ENCODE measurements at places on chromosomes 5 and 9.

- DNase-seq = no peak
Observed at GRCh38 chr9:76521244-76521681, 62.3 kb downstream of the GCNT1 start.

GRCh38 chr5:134018154-134018985, 13.6 kb upstream of the VDAC1 start:
- no peak for DNase-seq

DNA sequence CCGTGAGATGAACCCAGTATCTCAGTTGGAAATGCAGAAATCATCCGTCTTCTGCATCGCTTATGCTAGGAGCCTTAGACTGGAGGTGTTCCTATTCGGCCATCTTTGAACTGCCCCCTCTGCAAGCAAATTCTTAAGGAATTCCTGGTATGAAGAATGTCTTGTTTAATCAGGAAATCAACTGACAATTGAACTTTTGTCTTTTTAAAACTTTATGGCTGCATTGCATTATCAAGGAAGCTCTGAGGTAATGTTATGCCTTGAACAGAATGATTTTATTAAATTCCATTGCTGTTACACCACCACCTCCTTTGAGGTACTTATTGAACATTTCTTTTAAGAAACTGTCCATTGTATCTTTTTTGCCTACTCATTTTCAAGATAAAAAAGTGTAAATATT, 1915.7 kb upstream of the CDH9 start:
- no peak for DNase-seq

DNA sequence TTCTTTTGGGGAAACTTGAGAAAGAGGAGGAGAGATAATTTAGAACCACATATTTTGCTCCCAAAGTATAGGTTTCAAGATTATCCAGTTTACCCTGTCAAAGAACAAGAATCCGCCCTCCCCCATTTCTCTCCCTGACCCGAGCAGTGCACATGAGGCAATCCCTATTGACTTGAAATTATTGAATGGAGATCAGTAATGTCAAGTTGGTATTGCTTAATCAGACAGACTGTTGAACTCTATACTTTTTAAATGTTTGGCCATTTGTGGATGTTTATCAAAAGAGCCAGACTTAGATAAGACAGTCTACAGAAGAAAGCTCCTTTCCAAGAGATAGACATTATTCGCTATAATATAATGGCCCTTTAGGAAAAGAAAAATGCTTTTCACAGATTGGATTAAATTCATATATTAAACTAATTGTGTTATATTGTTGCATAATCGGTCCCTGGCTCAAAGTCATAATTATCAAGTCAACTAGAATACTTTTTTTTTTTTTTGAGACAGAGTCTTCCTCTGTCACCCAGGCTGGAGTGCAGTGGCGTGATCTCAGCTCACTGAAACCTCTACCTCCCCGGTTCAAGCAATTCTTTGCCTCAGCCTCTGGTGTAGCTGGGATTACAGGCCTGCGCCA, 5.3 kb downstream of the SLC25A25 start:
- no peak for DNase-seq

GRCh38 chr9:17013010-17013409, 121.8 kb upstream of the CNTLN start:
- DNase-seq = no peak

GRCh38 chr5:157137691-157138090, 5.0 kb downstream of the MED7 start:
- DNase-seq = no peak

DNA sequence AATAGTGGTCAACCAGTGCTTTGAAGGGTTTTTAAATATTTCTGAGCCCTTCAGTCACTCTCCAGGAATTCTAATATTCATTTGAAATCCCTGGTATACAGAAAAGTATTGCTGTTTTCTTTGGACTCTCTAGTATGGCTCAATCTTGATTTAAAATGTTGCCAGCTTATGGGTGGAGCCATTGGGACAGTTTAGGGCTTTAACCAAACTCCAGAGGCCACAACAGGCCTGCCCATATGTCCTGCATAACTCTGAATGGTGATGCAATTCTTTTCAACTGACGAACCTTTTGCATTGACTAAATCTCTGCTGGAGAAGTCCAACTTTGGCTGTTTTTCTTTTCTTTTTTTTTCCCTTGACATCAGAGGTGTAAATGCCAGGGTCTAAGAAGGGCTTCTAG, 10.3 kb upstream of the ANKHD1 start:
- DNase-seq = no peak

GRCh38 chr5:158064334-158065123, 205.6 kb upstream of the CLINT1 start:
- no peak for DNase-seq

GRCh38 chr5:69444127-69444754, 29.3 kb downstream of the MARVELD2 start:
- no peak for DNase-seq

DNA sequence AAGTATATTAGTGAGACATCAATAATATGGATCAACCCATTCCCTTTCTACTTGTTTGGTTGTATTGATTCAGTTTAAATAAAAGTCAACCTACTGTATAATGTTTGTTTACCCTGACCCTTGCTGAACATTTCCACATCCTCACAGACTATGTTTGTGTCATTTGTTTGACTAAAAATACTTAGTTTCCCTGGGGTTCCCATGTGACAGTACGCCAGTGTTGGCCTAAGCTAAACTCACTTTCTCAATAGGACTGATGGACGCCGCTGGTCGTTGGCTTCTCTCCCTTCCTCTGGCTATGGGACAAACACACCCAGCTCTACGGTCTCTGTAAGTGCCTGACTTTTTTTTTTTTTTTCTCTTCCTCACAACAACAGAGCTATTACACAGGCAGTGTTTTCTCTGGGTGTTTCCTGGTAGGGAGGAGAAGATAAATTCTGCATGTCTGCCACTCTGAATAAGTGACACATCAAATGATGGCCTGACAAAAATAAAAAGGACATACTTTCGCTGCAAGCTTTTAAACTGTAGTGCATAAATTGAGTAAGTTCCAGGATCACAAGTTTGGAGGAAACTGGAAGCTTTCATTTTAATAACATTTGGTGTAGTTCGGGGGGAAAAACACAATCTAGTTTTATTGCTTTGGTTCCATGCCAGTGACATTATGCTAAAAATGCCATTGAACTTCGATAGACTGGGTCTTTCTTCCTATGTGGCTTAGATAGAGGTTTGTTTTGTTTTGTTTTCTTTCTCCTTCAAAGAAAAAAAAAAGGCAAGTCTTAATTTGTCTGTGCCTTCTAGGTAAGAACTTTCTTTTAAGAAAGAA, 101.0 kb downstream of the CD180 start:
- DNase-seq = no peak

GRCh38 chr5:76816110-76816831, 2.6 kb upstream of the F2RL1 start:
- DNase-seq = no peak

DNA sequence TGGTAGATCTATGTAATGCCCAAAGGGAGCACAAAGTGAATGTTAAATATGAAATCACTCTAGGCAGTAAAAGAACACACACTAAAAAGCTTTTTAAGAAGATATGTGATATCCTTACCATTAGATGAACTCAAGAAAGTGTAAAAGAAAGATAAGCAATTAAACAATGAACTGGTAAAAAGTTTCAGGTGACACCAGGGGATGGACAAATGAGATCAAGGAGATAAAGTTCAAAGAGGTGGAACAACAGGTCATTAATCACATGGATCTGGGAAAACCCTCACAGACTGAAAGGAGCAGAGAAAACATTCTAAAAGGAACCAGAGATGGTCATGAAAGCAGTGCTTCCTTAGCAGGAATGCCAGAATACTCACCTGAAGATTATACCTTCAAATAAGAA, 40.7 kb downstream of the LHFPL2 start:
- no peak for DNase-seq

DNA sequence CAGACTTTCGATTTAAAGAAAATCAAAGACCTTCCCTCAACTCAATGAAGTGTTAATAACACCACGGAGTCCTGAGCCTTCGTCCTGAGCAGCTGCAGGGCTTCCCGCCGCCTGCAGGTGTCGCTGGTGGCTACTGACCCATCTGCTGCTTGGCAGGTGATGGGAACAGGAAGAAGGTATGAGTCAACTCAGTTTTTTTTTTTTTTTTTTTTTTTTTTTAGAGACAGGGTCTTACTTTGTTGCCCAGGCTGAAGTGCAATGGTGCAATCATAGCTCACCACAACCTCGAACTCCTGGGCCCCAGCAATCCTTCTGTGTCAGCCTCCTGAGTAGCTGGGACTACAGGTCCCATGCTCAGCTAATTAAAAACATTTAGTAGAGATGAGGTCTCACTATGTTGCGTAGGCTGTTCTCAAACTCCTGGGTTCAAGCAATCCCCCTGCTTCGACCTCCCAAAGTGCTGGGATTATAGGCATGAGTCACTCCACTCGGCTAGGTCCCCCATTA, 185.7 kb upstream of the IL12B start:
- DNase-seq = peak; percentile 45

- DNase-seq = no peak
Observed at GRCh38 chr5:172943283-172943841, 15.9 kb upstream of the RPL26L1 start.

- DNase-seq = no peak
Observed at GRCh38 chr9:3929345-3930047, 370.4 kb downstream of the GLIS3 start.

- DNase-seq = peak; percentile 37
Observed at GRCh38 chr5:177478711-177479646, 5.5 kb upstream of the DBN1 start.

- no peak for DNase-seq
Observed at GRCh38 chr5:82849885-82850284, 227.3 kb downstream of the TMEM167A start.

- DNase-seq = no peak
Observed at GRCh38 chr5:140112685-140113179, 1.2 kb upstream of the PURA start.

GRCh38 chr5:159104759-159105144, 5.0 kb upstream of the EBF1 start:
- DNase-seq = no peak

GRCh38 chr9:15786616-15787015, 233.8 kb downstream of the CCDC171 start:
- no peak for DNase-seq

- no peak for DNase-seq
Observed at GRCh38 chr5:30561771-30562170, 631.7 kb upstream of the CDH6 start.

- no peak for DNase-seq
Observed at GRCh38 chr9:82255481-82256176, 267.1 kb downstream of the SPATA31D1 start.

DNA sequence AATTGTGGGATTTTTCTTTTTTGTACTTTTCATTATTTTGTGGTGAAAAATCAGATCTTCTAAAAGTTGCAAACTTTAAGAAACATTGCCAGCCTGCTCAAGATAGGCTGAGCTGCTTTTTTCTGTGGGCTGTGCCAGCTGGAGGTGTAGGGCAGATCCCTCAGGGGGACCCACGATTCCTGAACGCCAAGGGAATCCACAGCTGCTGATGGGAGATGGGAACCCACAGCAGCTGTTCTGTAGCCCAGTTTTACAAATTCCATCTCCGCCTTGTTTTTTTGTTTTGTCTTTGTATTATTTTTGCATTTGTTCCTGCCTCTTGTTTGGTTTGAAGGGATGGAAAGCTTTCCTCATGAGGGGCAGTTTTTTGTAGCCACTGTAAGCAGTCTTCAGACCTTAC, 91.0 kb downstream of the WWC1 start:
- DNase-seq = no peak

DNA sequence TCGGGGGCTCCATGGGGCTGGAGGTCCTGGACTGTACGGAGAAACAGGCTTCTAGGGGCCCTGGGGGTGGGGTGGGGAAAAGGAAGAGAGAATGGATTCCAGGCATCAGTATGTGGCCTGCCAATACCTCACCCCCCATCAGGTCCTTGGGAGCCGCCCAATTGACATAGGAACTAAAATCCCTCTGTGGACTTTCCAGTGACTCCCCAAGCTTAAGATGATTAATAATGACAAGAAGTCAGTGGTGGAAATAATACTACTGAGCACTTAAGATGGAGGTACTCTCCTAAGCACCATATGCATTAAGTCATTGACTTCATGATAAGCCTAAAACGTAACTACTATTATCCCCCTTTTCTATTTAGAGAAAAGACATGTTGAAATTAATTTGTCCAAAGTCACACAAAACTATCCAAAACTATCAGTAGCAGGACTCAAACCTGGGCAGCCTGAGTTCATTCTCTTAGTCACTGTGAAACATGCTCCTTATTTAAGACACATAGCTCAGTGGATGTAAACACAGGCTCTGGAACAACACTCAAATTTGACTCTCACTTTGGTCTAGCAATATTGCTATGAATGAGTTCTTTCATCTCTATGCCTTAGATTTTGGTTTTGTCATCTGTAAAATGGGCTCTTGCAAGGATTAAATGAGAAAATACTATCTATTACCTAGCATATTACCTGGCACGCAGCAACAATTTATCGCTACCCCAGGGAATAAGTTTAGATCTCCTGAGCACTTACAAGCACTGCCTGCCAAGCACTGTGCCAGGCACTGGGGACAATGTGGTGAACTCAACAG, 9.5 kb downstream of the SPRY4 start:
- DNase-seq = no peak

GRCh38 chr5:81242906-81243436, 9.8 kb downstream of the CKMT2 start:
- DNase-seq = no peak

- DNase-seq = no peak
Observed at GRCh38 chr9:107260437-107261081, 22.5 kb upstream of the RAD23B start.

- no peak for DNase-seq
Observed at GRCh38 chr5:124583469-124584350, 162.7 kb downstream of the ZNF608 start.

GRCh38 chr9:136026266-136026942, 65.2 kb upstream of the UBAC1 start:
- DNase-seq = no peak

- no peak for DNase-seq
Observed at GRCh38 chr5:98368141-98368540, 405.3 kb upstream of the RGMB start.

GRCh38 chr5:155193483-155194107, 180.0 kb downstream of the KIF4B start:
- DNase-seq = no peak

GRCh38 chr5:131525805-131526204, 109.2 kb downstream of the RAPGEF6 start:
- DNase-seq = no peak

DNA sequence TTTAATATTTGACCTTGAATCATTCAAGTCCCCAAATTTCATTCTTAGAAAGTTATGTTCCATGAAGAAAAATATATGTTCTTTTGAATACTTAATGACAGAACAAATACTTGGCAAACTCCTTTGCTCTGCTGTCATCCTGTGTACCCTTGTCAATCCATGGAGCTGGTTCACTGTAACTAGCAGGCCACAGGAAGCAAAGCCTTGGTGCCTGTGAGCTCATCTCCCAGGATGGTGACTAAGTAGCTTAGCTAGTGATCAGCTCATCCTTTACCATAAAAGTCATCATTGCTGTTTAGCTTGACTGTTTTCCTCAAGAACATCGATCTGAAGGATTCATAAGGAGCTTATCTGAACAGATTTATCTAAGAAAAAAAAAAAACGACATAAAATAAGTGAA, 65.4 kb downstream of the WDR41 start:
- no peak for DNase-seq
